EL (cell line): ENCODE measurements at places on chromosomes 2 and 18.

- no peak for DNase-seq
Measured at GRCh38 chr2:39107724-39108273, 13.1 kb downstream of the SOS1 start.

DNA sequence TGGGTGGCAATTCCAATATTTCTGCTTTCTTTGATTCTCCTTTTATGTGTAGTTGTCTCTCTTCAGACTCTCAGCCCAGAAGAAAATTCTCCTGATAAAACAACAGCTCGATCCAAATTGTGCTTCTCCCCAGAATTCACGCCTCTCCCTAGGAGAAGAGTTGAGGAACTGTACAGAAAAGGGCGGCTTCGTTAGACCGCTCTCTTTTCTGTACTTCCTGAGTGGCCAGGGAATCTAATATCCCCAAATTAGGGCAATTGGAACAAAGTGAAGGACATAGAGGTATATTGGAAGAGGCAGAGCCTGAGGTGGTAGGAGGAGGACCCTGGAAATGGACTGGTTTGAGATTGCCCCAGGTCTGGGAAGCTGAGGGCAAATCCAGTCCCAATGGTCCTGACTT is 5.6 kb downstream of the ADCYAP1 start:
- no peak for DNase-seq

GRCh38 chr2:238092486-238093035 is 7.6 kb upstream of the ESPNL start:
- DNase-seq = no peak

GRCh38 chr2:182636699-182637098 is 79.4 kb upstream of the DNAJC10 start:
- peak; percentile 31 for DNase-seq

- DNase-seq = peak; percentile 12
Measured at GRCh38 chr2:25274868-25275574, 66.7 kb downstream of the DNMT3A start.

DNA sequence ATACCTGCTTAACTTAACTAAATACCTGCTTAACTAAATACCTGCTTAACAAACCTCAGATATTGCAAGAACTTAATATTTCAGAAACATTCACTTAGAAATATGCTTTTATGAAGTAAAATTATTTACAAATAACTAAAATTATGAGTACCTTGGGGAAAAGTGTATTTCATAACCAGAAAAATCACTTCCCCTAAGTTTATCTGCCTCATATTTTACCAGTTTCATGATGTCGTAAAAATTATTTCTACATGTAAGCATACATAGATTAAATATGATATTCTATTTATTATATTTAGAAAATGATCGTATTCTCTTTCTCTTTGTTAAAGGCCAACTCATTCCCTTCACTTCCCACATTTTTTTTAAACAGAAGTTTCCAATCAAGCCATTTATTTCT is 41.5 kb upstream of the DSC1 start:
- no peak for DNase-seq

DNA sequence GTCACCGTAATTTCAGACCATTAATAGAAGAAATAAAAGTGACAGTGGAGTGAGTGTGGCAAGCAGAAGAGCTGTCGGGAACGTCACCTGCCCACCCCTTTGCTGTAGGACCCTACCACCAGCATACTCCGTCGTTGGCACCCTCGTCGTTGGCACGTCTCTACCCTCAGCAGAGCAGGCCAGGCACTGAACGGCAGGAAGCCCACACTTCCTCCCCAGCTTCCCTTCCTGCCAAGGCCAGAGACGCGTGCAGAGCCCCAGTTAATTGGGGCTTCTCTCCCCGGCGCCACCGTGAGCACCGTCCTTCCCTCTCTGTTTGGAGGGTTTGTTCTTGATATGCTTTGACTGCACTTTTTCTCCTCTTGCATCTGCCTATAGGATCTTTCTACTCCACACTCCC is 27.0 kb upstream of the NFATC1 start:
- DNase-seq = no peak

GRCh38 chr18:35106013-35106844 is 65.0 kb downstream of the MAPRE2 start:
- no peak for DNase-seq

GRCh38 chr2:109439390-109439786 is 174.4 kb downstream of the SEPTIN10 start:
- no peak for DNase-seq

GRCh38 chr2:173218326-173219056 is 136.2 kb upstream of the CDCA7 start:
- DNase-seq = no peak

DNA sequence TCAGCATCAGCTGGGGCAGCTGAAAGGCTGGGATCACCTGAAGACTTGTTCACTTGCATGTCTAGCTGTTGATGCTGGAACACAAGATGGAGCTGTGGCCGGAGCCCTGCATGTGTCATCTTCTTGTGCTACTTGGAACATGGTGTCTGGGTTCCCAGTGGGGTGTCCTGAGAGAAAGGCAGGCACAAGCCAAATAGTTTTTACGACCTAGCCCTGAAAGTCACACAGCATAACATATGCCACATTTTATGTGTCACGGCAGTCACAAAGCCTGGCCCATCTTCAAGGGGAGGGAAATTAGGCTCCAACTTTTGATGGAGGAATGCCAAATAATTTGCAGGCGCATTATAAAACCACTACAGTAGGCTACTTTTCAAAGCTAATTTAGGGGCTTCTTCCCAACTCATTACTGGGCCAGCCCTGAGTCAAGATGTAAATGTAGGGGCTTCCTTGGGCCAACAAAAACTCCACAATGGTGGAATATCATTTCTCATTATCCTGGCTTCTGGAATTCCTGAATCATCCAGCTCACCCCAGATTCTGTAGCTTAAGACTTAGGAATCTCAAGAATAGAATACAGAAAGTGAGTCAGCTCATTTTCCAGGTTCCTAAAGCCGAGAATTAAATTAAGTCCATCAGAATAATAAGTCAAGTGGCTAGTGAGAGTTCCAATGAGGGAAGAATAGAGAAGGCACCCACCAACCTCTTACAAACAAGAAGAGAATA is 543.0 kb downstream of the TNS1 start:
- DNase-seq = peak; percentile 30

- DNase-seq = no peak
Measured at GRCh38 chr2:127235082-127235702, 15.1 kb upstream of the CYP27C1 start.

DNA sequence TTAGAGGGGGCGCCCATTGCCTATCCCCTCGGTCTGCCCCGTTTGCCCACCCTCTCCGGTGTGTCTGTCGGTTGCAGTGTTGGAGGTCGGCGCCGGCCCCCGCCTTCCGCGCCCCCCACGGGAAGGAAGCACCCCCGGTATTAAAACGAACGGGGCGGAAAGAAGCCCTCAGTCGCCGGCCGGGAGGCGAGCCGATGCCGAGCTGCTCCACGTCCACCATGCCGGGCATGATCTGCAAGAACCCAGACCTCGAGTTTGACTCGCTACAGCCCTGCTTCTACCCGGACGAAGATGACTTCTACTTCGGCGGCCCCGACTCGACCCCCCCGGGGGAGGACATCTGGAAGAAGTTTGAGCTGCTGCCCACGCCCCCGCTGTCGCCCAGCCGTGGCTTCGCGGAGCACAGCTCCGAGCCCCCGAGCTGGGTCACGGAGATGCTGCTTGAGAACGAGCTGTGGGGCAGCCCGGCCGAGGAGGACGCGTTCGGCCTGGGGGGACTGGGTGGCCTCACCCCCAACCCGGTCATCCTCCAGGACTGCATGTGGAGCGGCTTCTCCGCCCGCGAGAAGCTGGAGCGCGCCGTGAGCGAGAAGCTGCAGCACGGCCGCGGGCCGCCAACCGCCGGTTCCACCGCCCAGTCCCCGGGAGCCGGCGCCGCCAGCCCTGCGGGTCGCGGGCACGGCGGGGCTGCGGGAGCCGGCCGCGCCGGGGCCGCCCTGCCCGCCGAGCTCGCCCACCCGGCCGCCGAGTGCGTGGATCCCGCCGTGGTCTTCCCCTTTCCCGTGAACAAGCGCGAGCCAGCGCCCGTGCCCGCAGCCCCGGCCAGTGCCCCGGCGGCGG is 1.7 kb downstream of the MYCN start:
- no peak for DNase-seq

DNA sequence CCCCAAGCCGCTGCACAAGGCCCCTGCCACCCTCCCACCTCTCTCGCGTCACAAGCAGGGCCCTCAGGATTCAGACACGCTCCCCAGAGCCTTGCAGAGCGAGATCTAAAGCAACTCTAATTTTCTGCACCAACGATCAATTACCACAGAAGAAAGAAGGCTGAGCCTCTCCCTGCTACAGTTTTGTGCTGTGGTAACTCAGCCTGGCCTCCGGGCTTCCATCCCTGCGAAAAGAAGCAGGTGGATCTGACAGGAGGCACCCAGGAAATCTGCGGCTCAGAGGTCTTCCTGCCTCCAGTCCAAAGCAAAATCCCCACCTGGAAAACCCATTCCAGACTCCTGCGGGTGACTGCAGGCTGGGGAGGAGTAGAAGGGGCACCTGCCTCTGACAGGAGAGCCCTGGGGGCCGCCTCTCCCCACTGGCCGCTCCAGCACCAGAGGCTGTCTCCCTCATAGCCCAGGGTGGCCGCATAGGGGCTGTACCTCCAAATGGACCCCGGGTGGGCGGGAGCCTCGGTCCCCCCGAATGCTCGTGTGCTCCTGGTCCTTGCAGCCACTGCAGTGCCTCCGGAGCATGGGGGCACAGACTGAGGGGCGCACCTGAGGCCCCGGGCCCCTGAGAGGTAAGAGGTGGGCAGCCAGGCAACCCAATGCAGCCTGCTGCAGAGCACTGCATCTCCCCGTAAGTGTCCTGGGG is 31.0 kb downstream of the PXDN start:
- no peak for DNase-seq

- no peak for DNase-seq
Measured at GRCh38 chr2:234955091-234955591, 3.3 kb downstream of the SH3BP4 start.

DNA sequence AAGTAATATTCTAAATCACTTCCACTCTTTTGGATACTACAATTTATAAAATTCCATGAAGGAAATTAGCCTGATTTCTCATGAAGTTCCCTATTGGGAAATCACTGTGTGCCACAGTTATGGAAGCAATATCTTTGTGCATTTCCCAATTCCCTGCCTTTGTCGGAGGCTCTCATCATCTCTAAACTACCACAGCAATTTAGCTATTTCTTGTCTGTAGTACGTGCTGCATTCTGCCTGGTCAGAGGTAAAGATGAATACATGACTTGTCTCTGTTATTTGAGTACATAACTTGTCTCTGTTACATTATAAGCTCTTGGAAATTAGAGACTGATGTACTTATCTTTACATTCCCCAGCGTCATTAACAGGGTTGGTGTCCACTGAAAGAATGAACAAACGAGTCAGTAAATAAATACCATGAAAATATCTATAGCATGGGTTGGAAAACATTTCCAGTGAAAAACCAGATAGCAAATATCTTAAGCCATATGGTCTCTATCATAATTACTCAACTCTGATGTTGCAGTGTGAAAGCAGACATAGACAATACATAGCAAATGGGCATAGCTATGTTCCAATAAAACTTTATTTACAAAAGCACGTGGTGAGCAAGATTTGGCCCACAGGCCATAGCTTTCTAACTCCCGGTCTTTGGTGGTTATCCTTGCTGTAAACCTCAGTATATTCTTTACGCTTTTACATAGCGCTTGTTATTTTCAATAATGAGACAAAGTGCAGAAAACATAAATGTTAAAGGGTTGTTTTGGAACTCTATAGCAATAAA is 78.8 kb downstream of the BCL2 start:
- DNase-seq = no peak

DNA sequence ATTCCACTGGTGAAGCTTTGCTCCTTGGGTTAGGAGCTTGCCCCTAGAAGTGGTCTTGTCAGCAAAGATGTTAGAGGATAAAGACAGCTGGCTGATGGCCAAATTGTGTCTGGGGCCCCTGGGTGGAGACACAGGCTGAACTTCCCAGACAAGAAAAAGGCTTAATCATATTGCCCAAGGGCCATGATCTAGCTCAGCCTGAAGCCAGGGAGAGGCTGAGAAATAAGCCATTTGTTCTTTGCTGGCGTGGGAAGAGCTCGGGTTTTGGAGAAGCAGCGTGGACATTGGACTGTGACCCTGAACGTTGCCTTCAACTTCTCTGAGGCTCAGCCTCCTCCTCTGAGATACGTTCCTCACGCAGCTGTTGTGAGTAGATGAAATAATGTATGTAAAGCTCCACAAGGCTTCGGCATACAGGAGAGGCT is 153.0 kb downstream of the ZFP36L2 start:
- DNase-seq = peak; percentile 84

GRCh38 chr2:144520756-144521487 is 1.0 kb upstream of the ZEB2 start:
- peak; percentile 43 for DNase-seq

- no peak for DNase-seq
Measured at GRCh38 chr2:123453046-123453700, 571.9 kb upstream of the CNTNAP5 start.

DNA sequence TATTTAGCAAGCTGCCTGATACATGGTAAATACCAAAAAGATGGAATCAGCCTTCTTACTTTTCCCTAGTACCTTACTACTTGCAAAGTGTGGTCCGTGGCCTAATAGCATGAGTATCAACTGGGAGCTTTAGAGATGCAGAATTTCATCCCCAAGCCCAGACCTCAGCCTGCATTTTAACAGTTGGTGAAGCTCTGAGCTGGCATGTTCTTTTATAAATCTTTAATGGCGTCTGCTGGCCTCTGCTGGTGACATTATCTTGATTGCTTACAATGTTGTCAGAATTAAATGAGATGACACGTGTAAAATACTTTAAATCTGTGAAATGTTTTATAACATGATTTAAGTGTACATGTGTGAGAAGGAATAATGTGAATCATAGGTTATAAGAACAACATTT is 115.1 kb upstream of the NOSTRIN start:
- DNase-seq = peak; percentile 14

- DNase-seq = no peak
Measured at GRCh38 chr18:6745504-6746031, 16.1 kb downstream of the ARHGAP28 start.

- DNase-seq = peak; percentile 65
Measured at GRCh38 chr18:28189400-28190239, 12.7 kb upstream of the CDH2 start.

DNA sequence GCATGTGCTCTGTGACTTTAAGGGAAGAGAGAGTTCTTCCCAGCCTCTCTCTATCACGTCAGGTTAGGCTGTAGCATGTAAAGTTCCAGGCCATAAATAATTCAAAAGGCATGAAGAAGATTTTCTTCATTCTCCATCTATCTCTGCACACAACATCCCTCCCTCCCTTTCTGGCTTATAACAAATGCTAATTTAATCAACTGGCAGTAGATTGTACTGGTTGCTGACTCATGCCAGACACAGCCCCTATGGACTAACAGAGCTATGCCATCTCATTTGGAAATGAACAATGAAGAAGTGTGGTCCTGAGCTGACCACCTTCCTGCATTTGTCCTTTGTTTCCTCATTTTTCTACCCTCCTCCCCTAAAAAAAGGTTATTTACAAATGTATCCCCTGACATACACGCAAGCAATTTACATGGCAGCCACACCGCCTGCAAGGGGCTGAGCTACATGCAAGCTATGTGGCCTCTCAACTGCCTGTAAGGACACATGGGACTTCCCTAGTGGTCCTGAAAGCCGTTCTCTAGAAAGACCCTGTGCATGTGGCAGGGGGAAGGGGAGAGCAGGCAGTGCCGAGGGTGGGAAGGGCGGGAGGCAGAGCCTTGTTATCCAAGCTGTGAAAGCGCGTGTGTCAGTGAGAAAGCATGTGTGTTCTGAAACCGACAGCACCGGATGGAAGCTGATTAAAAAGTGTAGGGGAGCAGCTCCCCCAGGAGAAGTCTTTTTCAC is 90.9 kb upstream of the KLF7 start:
- DNase-seq = peak; percentile 60

GRCh38 chr18:6575908-6576307 is 153.6 kb upstream of the ARHGAP28 start:
- DNase-seq = no peak

- DNase-seq = peak; percentile 2
Measured at GRCh38 chr2:211055438-211055837, 499.0 kb downstream of the CPS1 start.
